ENCODE measurements at places on chromosomes 6 and 20. TPM values are rescaled to one million over a fixed set of nuclear protein-coding genes. Genes with fewer than 3 reads are reported as not detected.

The DSP gene
- polyA plus RNA-seq, result 3.6 TPM

The SLC22A16 gene
- not detected for polyA plus RNA-seq

The RIPPLY2 gene
- polyA plus RNA-seq, result not detected

The PTCRA gene
- polyA plus RNA-seq, result not detected

The IMPG1 gene
- polyA plus RNA-seq, result 0.15 TPM

The ANKEF1 gene
- polyA plus RNA-seq, result 0.78 TPM

The MMUT gene
- 19.9 TPM for polyA plus RNA-seq

The CD40 gene
- polyA plus RNA-seq, result 0.37 TPM

The BPIFB1 gene
- not detected for polyA plus RNA-seq
